ENCODE measurements at places on chromosomes 7 and 10.

GRCh38 chr7:131238347-131238931 is 89.2 kb upstream of the MKLN1 start:
- DNase-seq: no peak

- peak; percentile 38 for DNase-seq
These were observed 93.6 kb upstream of the COL1A2 start for GRCh38 chr7:94301024-94301586.

- no peak for DNase-seq
These were observed 16.0 kb downstream of the FAM13C start for GRCh38 chr10:59346321-59346720.

DNA sequence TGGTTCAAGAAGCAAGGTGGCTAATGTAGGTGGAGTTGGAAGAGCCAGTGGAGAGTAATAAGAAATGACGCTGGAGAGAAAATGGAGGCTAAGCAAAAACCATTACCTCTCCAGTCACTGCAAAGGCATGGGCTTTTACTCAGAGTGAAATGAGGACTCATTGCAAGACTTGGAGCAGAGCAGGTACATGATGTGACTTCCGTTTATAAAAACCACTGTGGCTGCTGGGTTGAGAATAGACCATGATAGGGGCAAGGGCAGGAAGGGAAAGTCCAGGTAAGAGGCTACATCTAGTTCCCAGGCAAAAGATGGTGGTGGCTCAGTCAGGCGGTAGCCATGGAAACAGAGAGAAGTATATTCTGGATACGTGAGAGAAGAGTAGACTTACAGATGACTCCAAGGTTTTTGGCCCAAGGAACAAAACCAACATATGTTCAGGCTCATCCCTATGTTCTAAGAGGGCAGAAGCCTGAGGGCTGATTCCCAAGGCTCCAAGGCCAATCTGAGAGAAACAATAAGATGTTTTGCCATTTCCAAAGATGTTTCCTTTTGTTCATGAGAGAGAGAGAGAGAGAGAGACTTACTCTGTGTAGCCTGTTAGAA is 21.5 kb upstream of the PDE1C start:
- no peak for DNase-seq

GRCh38 chr10:88343761-88344484 is 239.2 kb downstream of the RNLS start:
- DNase-seq: no peak

DNA sequence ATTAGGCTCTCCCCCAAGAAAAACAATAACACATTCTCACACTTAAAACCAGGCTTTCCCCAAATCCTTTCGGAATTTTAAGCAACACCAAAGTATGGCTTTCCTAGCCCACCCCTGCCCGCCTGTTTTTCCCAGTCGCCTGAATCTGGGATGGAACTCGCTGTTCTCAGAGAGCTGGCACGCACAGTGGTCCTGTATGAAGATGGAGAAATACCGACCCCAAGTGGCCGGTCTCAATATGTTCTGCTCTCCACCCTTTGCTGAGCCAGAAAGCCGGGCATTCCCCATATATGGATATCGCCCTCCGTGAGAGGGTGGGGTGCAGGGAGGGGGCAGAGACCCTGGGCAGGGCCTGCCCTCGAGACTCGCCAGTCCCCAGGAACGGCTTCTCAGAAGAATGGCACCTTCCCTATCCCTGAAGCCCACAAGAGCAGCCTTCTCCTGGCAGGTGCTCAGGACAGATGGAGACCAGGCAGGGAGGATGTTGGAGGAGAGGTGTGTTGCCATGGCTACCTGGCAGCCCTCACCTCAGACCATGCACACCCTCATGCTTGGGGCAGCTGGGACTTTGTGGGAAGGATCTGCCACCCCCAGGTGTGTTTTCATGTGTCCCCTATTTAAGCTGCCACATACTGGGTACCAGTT is 3.4 kb downstream of the TACR2 start:
- DNase-seq: no peak

GRCh38 chr10:64528294-64529002 is 1007.2 kb downstream of the REEP3 start:
- no peak for DNase-seq

- DNase-seq: peak; percentile 58
These were observed 788 bp downstream of the AKAP9 start for GRCh38 chr7:91941450-91941849.

DNA sequence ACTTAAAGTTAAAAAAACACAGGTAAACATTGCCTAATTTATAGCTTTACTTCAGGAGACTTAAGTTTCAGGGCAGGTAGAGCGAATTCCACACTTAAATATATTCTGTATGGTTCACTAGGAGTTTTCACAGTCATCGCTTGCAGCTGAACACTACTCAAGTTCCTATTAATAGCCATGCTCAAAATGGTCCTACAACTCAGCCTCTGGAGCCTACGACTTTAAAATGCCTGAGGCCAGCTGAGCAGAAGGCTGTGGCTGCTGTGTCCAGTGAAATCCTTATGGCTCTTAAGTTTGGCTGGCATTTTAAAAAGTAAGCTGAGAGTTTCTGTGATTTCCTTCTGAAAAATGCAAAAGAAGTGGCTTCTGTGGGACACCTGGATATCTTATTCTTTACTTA is 105.4 kb upstream of the GLI3 start:
- DNase-seq: no peak

GRCh38 chr10:87837445-87837844 is 19.4 kb upstream of the ATAD1 start:
- DNase-seq: no peak

GRCh38 chr7:5357951-5358350 is 65.7 kb downstream of the TNRC18 start:
- DNase-seq: no peak

DNA sequence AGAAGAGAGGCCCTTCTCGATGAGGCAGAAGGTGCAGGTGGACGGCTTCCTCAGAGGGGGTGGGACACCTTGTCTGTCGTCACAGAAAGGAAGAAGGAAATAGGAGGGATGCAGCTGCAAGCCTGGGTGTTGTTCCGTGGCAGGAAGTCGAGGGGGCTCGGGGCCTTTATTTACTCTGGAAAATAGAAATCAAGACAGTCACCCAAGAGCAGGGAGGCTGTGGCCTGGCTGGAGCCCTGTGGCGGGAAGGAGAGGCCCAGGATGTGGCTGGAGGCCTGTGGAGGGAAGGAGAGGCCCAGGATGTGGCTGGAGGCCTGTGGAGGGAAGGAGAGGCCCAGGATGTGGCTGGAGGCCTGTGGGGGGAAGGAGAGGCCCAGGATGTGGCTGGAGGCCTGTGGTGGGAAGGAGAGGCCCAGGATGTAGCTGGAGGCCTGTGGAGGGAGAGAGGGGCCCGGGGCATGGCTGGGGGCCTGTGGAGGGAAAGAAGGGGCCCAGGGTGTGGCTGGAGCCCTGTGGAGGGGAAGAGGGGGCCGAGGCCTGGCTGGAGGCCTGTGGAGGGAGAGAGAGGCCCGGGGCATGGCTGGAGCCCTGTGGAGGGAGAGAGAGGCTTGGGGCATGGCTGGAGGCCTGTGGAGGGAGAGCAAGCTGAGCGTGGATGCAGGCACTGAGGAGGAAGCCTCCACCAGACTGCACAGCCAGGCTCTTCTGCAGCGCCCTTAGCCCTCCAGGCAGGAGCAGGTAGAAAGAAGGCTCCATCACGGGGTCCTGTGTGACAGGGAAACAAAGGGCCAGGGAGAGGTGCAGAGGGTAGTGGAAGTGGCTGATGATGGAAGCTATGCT is 97.3 kb upstream of the SFMBT2 start:
- DNase-seq: no peak

GRCh38 chr10:75099952-75100763 is 11.3 kb upstream of the SAMD8 start:
- DNase-seq: peak; percentile 86

GRCh38 chr7:66036382-66036781 is 39.2 kb upstream of the ASL start:
- no peak for DNase-seq

DNA sequence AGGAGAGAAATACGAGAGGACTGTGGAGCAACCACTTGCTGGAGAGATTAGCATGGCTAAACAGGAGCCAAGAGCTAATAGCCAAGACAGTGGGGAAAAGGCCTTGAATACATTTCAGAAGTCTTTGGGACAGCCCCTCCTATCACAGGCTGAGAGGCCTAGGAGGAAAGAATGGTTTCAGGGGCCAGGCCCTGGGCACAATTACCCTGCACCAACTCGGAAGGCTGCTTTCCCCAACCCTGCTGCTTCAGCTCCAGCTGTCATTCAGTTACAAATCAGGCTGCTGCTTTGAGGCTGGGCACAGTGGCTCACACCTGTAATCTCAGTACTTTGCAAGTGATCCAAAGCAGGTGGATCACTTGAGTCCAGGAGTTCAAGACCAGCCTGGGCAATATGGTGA is 32.0 kb upstream of the SLC35G1 start:
- DNase-seq: no peak

- DNase-seq: no peak
These were observed 73.2 kb downstream of the TNS3 start for GRCh38 chr7:47508389-47509380.

- no peak for DNase-seq
These were observed 101.0 kb upstream of the DNAAF5 start for GRCh38 chr7:625376-625971.

GRCh38 chr7:95104739-95105138 is 197.3 kb downstream of the PPP1R9A start:
- no peak for DNase-seq

- DNase-seq: no peak
These were observed 14.8 kb upstream of the RNF148 start for GRCh38 chr7:122717356-122718089.

- peak; percentile 45 for DNase-seq
These were observed 584 bp upstream of the RUNDC3B start for GRCh38 chr7:87627634-87627994.

DNA sequence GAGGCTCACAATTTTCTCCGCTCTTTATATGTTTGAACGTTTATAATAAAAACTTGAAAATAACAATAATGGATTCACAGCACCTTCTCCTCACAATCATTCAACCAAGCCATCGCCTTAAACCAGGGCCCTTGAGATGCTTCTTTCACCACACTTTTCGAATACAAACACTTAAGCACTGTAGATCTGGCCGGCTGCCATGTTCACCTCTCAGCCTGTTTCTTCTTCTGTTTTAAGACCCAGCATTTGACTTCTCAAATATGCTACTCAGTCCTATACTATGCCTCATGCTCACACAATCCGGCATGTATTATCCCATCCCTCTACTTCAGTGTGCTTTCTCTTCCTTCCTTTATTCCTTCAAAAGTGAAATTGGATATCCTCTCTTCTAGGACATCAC is 280.6 kb downstream of the TFEC start:
- peak; percentile 79 for DNase-seq

DNA sequence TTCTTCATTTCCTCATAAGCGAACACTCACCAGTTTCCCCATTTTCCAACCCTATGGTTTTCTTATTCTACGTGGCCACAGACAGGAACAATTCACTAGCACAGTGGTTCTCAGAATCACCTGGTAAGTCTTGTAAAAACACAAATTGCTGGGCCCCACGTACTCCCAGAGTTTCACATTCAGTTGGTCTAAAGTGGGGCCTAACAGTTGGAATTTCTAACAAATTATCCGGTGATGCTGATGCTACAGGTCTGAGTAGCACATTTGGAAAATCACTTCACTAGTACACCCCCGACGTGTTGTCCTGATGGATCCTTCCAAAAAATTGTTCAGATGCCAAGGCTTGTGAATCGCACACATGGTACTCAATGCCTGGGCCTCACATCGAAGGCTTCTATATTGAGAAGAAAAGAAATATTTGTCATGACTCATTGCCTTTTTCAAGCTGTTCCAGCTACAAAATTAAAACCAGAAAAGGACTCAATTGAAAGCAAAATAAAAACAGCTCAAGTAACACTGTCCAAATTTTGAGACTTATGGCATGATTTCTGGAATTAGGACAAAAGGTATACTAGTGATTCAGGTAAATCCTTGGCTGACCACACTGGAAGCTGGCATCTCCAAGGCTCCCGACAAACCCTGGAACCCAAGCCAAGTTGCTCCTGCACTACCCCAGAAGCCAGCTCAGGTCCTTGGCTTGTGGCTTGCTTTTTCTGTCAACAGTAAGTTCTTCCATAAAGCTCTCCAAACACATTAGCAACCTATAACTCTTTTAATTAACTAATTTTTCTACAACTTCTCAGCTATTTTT is 12.9 kb upstream of the VIM start:
- DNase-seq: no peak

- no peak for DNase-seq
These were observed 38.1 kb downstream of the PRPS1L1 start for GRCh38 chr7:17989546-17989945.

GRCh38 chr7:116576350-116577319 is 51.8 kb downstream of the CAV1 start:
- DNase-seq: no peak

- no peak for DNase-seq
These were observed 27.9 kb downstream of the BBS9 start for GRCh38 chr7:33157311-33157710.

DNA sequence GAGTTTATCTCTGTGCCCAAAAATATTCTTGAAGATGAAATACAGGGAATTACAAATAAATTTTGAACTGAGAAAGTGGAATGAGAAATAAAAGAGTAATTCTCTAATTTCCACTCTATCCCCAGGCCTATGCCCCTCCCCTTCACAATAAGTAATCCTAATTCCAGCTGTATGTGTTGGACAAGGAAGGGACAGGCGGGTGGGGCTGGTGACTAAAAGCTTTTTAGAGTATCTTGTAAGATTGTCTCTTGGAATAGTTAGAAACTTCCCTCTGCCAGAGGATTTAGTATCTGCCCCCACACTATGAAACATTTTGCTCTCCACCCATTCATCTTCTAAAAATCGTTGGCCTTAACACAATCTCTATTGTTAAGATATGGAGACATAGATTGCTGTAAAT is 199.2 kb downstream of the MBL2 start:
- no peak for DNase-seq

DNA sequence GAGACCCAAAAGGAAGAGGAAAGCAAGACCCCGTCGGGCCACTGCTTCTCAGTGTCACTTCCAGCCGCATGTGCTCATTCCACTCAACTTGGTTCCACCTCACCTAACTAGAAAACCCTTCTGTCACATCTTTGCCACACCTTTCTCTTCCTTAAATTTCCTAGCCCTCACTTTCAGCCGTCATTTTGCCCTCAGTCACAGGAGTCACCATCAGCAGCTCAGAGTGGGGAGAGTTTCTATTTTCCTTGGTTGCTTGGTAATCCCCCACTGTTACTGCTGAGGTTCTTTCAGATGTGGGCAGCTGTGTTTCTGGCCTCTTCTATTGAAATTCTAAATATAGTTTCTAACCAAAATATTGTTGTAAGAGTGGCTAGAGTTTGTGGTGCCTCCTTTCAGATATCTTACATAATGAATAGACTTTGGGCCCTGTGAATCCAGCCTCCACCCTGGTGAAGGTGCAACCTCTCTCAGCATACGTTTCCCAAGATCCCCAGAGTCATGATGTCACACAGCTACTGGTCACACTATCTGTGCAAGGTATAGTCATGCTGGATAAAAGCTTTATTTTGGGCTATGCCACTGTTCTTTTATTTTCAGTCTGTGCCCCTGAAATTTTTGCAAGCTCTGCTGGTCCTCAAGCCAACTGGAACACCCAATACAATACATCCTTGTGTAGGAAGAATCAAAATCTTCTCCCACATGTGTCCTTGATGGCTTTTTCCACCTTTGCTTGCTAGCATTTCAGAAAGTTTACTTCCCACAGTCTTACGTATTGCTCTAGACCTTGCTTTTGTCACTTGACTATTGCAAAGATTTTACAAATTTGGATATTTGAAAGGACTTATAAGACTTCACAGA is 9.2 kb downstream of the AGBL3 start:
- DNase-seq: no peak

- DNase-seq: peak; percentile 100
These were observed 532 bp upstream of the CCM2 start for GRCh38 chr7:44999245-45000092.
